Activated T-cell treated with anti-CD3 and anti-CD28 coated beads for 48 hours (primary cell): ENCODE measurements at places on chromosomes 1 and 21.

GRCh38 chr1:201614262-201615015 lies 75.5 kb downstream of the NAV1 start:
- no peak for DNase-seq

DNA sequence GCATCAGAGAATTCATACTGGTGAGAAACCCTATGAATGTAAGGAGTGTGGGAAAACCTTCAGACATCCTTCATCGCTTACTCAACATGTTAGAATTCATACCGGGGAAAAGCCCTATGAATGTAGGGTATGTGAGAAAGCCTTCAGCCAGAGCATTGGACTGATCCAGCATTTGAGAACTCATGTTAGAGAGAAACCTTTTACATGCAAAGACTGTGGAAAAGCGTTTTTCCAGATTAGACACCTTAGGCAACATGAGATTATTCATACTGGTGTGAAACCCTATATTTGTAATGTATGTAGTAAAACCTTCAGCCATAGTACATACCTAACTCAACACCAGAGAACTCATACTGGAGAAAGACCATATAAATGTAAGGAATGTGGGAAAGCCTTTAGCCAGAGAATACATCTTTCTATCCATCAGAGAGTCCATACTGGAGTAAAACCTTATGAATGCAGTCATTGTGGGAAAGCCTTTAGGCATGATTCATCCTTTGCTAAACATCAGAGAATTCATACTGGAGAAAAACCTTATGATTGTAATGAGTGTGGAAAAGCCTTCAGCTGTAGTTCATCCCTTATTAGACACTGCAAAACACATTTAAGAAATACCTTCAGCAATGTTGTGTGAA lies 12.8 kb downstream of the ZFP69B start:
- DNase-seq = no peak

DNA sequence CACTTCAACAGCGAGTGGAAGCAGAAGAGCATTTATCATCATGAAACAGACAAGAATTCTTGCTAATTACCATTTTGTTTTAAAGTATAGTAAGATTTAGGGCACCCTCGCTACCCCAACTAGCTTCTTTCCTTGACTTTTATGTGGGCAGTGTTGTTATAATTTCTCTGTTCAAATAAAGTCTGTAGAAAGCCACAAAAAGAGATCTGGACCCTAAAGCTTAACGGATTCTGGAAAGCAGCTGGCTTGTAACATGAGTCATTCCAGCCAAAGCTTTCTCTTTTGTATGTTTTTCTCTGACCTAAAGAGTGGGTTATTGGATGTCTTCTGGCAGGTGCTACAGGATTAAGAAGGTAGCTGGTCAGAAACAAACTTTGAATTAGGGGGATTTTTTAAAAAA lies 37.4 kb downstream of the RUNX1 start:
- no peak for DNase-seq

GRCh38 chr1:38046884-38047602 lies 450 bp upstream of the POU3F1 start:
- peak; percentile 76 for DNase-seq

DNA sequence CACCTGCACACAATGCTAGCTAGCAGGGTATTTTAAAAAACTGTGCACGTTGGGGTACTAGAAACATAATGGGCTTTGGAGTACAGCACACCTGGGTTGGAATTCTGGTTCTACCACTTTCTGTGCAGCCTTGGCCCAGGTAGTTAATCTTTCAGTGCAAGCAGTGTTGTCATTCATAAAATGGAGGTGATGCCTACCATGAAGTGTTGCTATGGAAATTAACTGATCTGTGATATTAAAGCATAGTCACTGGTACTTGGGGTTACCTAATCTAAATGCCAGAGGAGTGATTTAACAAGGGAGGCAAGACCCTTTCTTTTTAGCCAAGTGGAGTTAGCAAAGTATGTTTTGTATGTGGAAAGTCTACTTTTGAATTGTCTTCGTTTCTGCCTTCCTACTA lies 18.0 kb downstream of the ATP1B1 start:
- no peak for DNase-seq

GRCh38 chr1:65174585-65174984 lies 26.6 kb downstream of the AK4 start:
- DNase-seq = no peak

DNA sequence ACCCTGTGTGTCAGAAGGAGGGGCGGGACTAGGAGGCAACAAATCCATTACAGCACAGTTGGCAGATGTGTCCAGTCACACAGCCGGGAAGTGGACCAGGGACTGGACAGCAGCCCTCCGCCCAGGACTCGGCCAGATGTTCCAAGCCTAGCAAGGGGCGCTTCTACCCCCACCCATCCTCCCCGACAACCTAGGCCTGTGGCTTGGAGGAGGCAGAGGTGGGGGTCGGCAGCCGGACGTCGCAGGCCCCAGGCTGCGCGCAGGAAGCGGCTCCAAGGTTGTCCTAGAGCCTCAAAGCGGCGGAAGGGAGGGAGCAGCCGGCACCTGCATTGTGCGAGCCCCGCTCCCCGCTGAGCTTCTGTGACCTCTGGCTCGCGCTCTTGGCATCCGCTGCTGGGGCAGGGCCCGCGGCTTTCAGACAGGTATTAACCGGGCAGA lies 20.6 kb upstream of the MYCL start:
- no peak for DNase-seq

DNA sequence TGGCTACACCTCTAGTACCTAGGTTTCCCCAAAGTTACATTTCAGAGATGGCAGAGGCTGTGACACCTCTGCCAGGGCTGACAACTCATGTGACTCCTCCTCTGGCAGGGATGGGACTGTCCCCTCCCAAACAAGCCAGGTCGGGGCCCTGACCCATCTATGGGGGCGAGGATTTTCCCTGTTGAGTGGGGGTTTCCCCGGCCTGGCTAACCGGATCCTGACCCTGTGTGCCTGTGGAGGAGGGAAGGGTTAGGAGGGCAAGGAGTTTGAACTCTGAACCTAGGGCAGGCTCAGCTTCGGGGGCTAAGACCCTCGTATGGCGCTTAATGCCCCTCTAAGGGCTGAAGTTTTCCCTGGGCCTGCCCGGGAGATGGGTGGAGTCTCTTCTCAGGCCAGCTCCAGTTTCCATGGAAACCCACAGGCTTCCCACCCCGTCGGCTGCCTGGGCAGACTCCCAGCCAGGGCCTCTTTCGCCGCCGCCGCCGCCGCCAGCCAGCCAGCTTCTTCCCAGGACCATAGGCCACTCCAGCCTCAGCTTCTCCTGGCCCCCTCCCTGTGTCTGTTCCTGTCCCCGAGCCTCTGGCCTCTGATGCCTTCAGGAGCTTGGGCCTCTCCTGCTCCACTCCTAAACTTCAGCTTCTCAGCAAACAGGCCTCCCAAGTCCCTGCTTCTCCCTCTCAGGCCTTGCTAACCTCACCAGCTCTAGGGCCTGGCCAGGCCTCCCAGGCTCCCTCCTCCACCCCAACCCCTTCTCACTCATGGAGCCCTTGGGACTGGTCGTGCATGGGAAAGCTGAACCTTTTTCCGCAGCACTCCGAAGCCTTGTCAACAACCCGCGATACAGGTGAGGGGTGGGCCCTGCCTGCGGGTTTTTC lies at the start of gene BTBD19:
Gene BTBD19, plus strand, starts transcription at position 461 of the 875 bp plus-strand sequence. Its CDS starts 298 bp downstream, at position 759.
- peak; percentile 77 for DNase-seq

- DNase-seq = no peak
These were observed 226.2 kb downstream of the AKT3 start for GRCh38 chr1:243623841-243624240.

GRCh38 chr1:245677461-245678240 lies 522.9 kb downstream of the KIF26B start:
- no peak for DNase-seq

- no peak for DNase-seq
These were observed 17.4 kb upstream of the IFNAR2 start for GRCh38 chr21:33212159-33212851.

- DNase-seq = no peak
These were observed 39.1 kb downstream of the MRPS6 start for GRCh38 chr21:34112316-34113033.

GRCh38 chr1:156880473-156880872 lies 13.0 kb upstream of the PEAR1 start:
- no peak for DNase-seq

GRCh38 chr1:9761855-9762254 lies 61.9 kb downstream of the CLSTN1 start:
- DNase-seq = no peak

DNA sequence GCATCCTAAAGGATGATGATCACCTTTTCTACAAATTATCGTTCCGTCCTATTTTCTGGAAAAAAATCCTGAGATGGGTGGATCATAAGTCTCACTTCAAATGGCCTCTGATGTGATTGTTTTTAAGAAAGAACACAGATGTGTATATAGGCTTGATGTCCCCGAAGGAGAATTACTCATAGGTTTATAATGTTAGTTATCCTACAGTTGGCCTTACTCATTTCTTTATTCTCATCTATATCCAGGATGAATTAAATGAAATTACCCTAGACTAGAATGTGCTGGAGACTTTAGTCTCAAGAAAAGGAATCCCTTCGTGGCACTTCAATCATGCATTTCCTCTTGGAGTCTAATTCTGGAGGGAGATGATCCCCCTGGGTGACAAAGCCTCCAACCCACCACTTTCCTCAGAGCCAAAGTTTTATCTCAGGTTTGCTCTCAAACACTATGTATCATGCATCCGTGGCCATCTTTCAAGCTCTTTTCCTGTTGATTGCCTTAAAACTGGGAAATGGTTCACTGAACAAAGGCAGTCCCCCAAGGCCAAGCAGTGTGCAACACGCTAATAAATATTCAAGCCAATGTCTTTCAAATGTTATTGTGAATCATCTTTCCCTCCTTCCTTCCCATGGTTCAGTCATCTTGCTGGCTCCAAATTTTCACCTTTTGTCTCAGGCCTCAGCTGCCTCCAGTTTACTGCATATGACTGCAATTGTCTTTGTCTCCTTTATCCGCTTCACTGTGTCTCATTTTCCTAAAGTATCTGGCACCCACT lies 32.5 kb upstream of the SMYD2 start:
- no peak for DNase-seq
